ENCODE measurements at places on chromosomes 2 and 18.
A peak's percentile ranks its signal among the peaks of the same experiment; 100 is the strongest.

DNA sequence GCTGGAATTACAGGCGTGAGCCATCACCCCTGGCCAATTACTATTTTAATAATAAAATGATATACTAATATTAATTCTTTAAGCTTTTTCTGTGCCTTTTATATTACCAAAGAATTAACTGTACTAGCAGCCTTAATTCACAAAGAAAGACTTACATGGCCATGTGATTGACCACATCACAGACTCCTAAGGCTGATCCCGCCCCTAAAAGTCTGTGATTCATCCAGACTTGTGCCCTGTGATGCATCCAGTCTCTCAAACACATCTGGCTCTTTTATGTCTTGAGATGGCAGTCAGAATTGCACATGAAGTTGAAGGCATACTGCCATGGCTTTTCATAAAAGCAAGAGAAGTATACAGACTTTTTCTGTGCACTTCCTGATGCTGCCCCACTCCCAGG lies 91.7 kb downstream of the DTNA start:
- peak; percentile 70 for DNase-seq

DNA sequence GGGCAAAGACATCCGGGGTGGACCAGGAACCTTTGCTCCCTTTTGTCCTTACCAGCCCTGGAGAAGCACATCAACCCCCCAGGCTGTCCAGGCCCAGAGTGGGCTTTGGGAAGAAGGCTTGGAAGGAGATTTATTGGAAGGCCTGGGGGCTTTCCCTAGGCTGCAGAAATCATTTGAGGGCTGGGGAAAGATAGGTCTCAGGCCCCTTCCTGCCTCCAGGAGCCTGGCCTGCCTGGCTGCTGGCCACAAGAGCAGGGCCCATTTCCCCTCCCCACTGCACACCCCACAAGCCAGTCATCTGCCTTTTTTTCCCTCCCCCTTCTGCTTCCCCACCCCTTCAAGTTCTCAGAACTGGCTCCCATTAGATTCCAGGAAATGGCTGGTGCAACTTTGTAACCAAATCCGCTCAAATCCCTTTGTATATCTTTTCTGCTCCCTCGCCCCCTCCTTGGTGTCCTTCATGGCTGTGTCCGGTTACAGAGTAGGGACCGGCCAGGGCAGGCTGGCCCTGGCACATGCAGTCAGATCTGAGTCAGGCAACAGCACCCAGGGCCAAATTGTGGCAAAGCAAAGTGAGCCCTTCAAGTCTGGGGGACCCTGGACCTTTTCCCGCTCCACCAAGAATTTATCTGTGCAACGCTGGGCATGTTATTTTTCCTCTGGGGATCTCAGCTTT lies 20.8 kb upstream of the TNP1 start:
- no peak for DNase-seq

DNA sequence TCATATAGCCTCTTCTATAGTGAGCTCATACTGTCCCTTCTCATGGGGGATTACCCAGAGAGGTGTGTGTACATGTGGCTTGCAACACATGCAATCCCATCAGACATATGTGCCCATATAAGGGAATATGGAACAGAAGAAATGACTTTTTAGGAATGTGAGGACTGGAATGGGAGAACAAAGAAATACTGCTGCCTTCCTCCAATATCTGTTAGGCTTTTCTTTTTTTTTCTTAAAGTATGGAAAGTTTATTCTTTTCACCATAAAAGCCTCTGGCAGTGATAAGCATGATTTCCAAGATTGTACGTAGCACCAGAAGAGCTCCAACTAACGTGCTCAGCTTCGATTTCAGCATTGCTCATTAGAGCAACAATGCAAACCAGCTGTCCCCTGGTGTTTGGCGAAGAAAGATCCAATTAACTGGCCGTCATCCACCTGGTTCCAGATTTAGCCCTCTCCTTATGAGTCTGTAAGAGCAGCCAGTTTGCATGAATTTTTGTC lies 113.6 kb downstream of the ADCYAP1 start:
- peak; percentile 51 for DNase-seq

- no peak for DNase-seq
Observed at GRCh38 chr18:6976935-6977334, 140.7 kb downstream of the LAMA1 start.

DNA sequence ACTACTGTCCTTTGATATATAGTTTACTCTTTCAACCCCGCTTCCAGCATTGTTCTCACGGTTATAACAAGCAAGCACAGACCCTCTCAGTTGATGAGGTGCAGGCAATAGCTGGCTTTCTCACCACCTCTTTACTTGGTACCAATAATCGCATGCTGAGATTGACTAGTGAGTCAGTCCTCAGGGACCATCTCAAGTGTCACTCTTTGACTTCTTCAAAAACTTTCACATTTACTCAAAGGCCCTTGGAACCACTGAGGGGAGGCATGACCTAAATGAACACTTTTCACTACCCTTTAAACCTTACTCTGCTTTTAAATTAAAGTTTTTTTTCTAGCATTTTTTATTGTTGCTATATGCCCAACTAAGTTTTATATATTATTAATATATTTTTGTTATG lies 101.8 kb downstream of the DAW1 start:
- no peak for DNase-seq

DNA sequence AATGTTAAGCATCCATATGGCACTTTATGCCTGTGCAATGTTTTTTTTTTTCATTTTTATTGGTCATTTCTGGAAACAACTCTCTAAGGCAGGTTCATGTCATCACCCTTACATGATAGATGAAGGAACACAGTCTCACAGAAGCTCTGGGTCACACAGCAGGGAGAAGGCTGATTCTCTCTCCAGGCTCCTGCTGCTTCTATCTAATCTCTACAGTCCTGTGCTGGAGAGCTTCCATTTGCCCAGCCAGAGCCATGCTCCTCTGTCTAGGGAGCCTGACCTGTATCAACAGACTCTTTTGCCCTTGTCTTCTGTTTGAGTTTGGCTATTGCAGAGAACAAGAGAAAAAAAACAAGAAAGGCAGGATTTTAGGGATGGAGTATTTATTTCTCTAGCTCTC lies 584.8 kb downstream of the MBD2 start:
- DNase-seq, result no peak

GRCh38 chr2:240247868-240248720 lies 107.6 kb upstream of the OTOS start:
- no peak for DNase-seq

DNA sequence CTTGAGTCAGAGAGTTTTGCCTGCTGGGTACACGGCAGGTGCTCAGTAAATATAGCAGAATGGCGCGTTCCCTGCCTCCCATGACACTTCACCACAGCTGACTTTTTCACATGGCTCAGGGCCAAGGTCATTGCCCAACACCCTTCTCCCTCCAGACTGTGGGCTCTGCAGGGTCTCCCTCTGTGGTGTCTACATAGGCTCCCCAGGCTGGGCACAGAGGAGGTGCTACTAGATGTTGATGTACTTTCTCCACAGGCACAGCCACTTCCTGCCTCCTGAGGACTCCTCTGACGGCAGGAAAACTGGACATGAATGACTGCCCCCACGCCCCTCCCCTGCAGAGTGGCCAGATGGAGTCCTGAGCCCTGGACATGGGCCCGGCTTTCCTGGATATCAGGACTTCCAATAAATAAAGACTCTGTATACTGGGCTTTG lies 4.2 kb downstream of the CHCHD5 start:
- no peak for DNase-seq

DNA sequence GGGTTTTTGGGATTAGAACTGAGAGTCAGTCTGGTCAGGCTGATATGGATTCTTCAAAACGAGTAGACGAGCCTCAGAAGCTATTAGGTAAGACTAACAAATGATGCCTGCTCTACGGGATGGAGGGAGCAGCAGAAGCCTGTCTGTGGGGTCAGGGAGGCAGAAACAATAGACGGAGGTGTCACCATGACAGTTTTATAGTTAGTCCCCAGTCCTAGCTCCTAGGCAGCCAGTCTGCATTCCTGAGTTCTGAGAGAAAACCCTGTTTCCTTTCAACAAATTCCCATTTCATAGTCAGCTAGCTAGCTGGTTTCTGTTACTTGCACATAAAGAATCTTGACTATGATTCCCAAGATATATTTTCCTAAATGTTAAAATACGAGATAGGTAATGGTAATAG lies 542.1 kb downstream of the PID1 start:
- peak; percentile 35 for DNase-seq

DNA sequence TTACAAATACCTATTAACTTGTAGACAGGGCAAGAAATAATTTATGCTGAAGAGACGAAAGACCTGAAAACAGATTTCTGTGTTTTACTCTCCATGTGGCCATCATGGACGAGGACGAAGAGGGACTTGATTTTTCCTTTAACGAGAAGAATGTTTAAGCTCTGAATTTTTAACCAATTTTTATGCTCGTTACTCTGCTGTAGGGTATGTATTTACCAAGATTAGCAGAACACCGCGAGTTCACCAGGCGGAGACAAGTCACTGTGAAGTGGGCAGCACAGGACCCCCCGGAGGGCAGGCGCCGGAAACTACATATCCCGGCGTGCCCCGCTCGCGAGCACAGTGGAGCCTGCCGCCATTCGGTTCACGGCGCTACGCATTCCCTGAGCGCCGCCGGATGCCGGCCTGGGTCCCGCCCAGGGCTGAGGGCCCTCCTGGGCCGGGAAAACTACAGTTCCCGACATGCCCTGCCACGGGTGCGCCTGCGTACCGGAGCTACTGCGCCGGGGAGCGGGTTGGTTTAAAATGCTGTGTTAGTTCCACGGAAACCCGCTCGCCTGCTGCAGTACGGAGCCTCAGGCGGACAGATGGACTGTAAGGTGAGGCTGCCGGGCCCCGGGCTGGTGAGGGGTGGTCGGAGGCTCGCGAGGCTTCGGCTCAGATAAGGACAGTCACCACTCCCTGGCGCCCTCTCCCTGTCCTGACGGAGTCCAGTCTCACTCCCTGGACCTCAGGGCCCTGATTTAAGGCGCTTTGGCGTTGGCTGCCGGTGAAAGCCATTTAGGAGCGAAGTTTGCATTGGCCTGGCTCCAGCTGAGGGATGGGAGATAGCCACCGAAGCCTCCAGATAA lies at the start of gene CCDC150:
Gene CCDC150 (plus strand): TSS at position 536 of the 851 bp plus-strand sequence. CDS start 52 bp downstream, at position 588.
- peak; percentile 99 for DNase-seq

DNA sequence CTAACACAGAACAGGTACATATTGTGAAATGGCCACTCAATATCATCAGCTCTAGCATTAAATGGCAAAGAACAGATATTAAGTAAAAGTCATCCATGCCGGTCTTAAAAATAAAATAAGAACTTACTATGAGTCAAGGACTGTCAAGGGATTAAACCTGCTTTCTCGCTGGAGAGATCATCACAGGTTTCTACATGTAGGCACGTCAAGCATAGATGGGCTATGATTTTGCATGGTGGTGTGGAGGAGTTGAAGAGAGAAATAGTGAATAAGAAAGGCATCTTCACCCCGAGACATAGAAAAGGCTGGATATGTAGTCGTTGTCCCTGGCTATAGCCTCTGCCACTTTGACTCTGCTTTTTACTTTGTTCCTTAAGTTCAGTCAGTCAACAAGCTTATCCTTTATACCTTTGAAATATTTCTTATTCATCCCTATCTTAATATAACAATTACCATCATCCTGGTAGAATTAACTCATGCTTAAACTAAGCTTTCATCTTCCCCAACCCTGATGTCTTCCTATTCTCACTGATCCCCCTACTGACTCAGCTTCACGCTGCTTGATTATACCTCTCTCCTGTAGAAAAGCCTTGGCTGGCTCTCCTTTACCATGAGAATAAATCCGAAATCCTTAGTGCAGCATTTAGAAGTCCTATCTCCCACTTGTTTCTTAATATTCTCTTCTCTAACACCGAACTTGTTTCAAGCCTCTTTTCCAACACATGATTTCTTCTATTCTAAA lies 42.5 kb downstream of the DSC3 start:
- no peak for DNase-seq

- no peak for DNase-seq
Observed at GRCh38 chr2:33489835-33490431, 13.5 kb downstream of the RASGRP3 start.

- DNase-seq, result peak; percentile 86
Observed at GRCh38 chr2:180728928-180729559, 251.4 kb upstream of the UBE2E3 start.

DNA sequence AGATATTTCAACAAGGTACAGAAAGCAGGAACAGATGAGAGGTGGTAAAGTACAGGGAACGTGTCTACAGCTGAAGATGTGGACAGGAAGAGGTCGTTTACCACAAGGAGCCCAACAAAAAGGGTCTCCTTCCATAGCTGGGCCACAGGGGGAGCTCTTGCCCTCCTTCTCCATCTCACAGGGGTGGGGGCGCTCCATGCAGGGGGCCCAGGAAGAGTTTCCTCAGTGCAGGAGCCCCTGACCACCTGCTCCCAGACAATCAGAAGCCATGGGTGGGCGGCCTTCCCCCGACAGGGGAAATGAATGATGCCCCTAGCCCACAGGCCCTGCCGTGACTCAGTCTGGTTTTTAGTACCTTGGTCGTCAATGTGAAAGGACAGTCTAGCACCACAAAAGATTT lies 163.6 kb upstream of the ZNF516 start:
- no peak for DNase-seq

DNA sequence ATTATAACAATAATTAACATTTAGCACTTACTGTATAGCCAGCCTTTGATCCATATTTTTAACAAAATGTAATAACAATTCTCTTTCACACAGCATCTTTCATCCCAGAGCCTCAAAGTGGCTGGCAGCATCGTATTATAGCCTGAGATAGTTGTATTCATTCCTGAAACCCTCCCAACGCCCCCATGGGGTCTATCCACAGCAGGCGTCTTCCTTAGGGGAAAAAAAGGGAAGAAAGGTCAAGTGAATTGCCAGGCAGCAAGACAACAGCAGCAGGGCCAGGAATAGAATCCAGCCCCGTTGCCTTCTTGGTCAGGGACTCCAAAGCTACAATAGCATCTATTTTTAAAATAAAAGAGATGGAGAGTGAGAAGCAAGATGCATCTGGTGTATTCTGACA lies 424.4 kb upstream of the ID2 start:
- DNase-seq, result no peak

DNA sequence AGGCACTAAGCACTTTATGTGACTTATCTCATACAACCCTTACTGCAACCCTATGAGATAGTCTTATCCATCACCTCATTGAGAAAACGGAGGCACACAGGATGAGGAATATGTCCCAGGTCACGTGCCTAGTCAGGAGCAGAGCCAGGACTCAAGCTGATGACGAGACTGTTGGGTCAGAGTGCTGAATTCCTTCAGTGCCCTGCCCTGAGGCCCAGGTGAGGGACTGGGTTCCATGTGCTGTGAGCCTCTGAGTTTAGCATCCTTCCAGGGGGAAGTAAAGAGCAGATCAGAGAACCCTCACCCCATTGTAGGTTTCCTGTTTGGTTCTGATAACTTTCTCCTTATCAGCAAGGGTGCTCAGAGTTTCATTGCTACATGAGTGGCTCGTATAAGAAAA lies 11.7 kb upstream of the EDAR start:
- no peak for DNase-seq

DNA sequence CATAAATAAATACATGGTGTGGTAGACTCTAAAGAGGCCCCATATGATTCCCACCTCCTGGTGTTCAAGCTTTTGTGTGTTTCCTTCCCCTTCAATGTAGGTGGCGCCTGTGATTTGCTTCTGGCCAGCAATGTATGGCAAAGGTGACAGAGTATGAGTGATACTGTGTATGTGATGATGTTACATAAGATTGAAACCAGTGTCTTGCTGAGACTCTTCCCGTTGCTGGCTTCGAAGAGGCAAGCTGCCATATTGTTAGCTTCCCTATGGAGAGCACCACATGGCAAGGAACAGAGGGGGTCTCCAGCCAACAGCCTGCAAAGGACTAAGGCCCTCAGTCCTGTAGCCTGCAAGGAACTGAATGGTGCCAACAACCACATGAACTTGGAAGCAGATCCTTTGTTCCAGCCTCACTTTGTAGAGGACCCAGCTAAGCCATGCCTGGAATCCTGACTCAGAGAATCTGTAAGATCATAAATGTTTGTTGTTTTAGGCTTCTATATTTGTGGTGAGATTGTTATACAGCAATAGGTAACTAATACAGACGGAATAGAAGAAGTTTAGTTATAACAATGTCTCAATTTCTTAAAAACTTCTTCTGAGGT lies 1.7 kb upstream of the SMAD4 start:
- DNase-seq, result peak; percentile 74

Data from astrocyte of the hippocampus (primary cell).